ENCODE measurements at places on chromosomes 7 and 10.

DNA sequence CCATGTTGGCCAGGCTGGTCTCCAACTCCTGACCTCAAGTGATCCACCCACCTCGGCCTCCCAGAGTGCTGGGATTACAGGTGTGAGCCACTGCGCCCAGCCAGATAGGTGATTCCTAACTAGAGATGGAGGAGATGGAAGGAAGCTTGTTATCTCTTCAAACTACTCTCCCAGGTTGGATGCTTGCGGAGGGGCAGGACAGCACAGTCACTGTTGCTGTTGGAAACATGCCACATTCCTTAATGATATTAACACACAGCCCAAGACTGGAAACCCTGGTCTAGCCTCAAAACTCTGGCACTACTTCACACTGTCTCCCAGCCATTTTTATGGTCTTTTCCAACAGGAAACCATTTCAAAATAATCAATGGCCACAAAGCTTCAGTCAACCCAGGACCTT is 468.8 kb upstream of the NRP1 start:
- no peak for DNase-seq

- DNase-seq: no peak
These were observed 6.2 kb downstream of the FAM180A start for GRCh38 chr7:135742371-135742770.

- no peak for DNase-seq
These were observed 666.3 kb downstream of the CCSER2 start for GRCh38 chr10:84994722-84995121.

DNA sequence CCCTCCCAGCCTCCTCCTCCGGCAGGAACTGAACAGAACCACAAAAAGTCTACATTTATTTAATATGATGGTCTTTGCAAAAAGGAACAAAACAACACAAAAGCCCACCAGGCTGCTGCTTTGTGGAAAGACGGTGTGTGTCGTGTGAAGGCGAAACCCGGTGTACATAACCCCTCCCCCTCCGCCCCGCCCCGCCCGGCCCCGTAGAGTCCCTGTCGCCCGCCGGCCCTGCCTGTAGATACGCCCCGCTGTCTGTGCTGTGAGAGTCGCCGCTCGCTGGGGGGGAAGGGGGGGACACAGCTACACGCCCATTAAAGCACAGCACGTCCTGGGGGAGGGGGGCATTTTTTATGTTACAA is 83.3 kb downstream of the PAX2 start:
- peak; percentile 69 for DNase-seq

DNA sequence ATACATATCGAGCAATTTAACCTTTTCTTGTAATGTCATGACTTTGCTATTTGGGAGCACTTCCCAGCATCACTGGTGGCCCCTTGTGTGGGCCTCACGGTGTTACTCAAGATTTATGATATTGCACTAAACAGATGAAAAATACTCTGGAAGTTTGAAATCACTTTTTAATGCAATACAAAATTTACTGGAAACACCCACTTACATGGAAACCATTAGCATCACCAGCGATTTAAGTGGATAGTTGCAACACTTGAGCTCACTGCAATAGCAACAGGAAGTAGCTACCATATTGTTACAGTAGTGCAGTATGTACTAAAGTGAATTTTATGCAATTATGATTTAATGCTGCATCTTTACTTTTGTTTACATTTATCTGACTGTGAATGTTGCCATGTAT is 184.4 kb downstream of the MDFIC start:
- DNase-seq: no peak

GRCh38 chr7:121871188-121871587 is 1.8 kb upstream of the PTPRZ1 start:
- no peak for DNase-seq

- no peak for DNase-seq
These were observed 3.4 kb upstream of the IL6 start for GRCh38 chr7:22723637-22724036.
